HEK293T (cell line): ENCODE measurements at places on chromosomes 5 and 9.
A peak's percentile ranks its signal among the peaks of the same experiment; 100 is the strongest.

DNA sequence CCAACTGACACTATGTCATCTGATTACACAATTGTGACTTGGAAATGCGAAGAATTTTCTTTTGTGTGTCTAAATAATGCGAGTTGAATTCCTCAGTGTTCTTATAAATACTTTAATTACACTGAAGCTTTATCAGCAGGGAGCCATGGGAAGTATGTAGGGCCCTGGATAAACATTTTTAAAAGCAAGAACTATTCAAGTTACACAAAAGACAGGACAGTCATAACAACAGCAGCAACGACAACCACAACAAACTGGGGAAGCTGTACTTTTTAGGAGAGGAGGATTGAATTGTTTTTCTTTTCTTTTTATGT is 250.3 kb upstream of the ZNF608 start:
- no peak for DNase-seq

DNA sequence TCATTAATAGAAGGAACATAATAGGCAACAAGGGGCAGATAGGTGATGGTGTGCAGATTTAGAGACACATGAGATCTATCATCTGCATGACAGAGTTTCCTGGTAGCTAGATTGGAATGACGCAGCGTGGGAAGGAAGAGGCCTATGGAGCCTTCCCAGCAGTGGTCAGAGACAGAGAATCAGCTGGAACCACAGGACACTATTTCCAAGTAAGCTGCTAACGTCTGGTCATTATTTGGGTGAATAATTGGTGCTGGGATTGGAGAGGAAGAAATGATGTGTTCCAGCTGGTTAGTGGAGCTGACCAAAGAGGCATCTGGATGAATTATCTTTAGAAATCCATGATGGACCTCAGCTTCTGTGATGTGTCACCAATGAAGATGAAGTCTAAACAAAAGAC is 91.2 kb upstream of the PRR16 start:
- DNase-seq = no peak

- DNase-seq = peak; percentile 88
Measured at GRCh38 chr5:151157426-151158286, at the start of gene ANXA6. Gene ANXA6 (minus strand): TSS chr5:151157779. CDS start chr5:151147901, 9,878 bp downstream.

- no peak for DNase-seq
Measured at GRCh38 chr5:154782812-154783592, 27.8 kb downstream of the LARP1 start.

- DNase-seq = no peak
Measured at GRCh38 chr9:71761938-71762353, 6.4 kb downstream of the CEMIP2 start.

- DNase-seq = peak; percentile 76
Measured at GRCh38 chr5:149128023-149128875, 13.0 kb upstream of the ABLIM3 start.

GRCh38 chr5:150078802-150079689 is 7.3 kb downstream of the CSF1R start:
- DNase-seq = no peak

DNA sequence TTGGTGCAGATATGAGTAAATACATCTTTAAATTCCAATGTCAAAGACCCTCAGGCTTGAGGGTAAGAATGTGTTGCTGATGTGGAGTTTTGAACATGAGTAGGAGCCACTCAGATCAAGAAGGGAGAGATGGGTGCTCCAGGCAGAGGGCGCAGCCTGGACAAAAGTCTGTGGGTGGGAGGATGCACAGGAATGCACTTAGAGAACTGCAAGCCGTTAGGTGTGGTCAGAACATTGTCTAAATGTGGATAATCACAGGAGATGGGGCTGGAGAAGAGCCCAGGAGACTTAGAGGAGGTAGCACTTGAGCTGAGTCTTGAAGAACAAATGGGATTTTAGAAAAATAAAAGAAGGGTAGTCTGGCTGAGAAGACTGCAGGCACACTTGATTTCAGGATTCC is 255.5 kb downstream of the PAPPA start:
- no peak for DNase-seq

GRCh38 chr5:41275813-41276512 is 62.6 kb upstream of the C6 start:
- no peak for DNase-seq

GRCh38 chr5:68067291-68067690 is 148.3 kb upstream of the PIK3R1 start:
- no peak for DNase-seq
